ENCODE measurements at places on chromosomes 12 and 14. TPM values are rescaled to one million over a fixed set of nuclear protein-coding genes. Genes with fewer than 3 reads are reported as not detected.

Gene DDX23
- 62.3 TPM for total RNA-seq

- H3K27ac ChIP-seq, result peak overlapping the region; percentile 90
- no peaks in the 10 kb centered on the region for H3K36me3 ChIP-seq
- H3K27me3 ChIP-seq, result no peaks in the 10 kb centered on the region
- peaks cover 32% of the 10 kb centered on the region for H3K4me1 ChIP-seq
Measured at GRCh38 chr12:26122681-26123481, 2.0 kb downstream of the BHLHE41 start.

GRCh38 chr12:76480796-76481195 lies 78.8 kb downstream of the OSBPL8 start:
- H3K27ac ChIP-seq, result no peak overlapping the region
- H3K4me3 ChIP-seq, result no peak overlapping the region
- H3K36me3 ChIP-seq, result no peaks in the 10 kb centered on the region
- H3K4me1 ChIP-seq, result no peaks in the 10 kb centered on the region
- no peak for DNase-seq

DNA sequence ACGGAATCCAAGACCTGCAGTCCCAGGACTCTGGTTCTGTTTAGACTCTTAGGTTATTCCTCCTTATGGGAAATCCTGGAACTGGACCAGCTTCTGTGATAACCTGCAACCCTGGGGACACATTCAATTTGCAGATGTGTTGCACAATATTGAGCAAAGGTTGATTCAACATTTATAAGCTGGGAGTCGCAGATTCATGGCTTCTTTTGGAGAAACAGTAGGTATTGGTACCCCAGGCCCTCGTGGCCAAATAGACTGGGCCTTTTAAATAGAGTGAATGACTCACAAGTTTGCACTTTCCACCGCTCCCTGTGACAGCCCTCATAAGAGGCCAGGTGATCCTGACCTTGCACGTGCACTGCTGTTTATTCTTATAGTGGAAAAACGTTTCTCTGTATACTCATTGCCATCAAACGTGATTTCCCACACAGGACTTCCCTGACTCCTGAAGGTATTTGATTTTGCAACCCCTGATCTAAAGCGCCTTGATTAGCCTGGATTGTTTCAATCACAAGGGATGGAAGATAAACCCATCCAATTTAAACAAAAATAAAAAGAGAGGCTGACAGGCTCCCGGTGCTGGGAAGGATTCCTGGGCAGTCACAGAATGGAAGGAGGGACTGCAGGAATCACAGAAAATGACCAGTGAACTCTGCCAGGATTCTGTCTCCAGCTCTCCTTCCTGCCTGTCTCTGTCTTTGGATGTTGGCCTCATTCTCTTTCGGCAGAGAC lies 98.0 kb downstream of the VCPKMT start:
- H3K27ac ChIP-seq, result peak overlapping the region; percentile 53
- no peaks in the 10 kb centered on the region for H3K27me3 ChIP-seq
- H3K4me1 ChIP-seq, result peaks cover 14% of the 10 kb centered on the region
- no peak for DNase-seq
- H3K4me3 ChIP-seq, result no peak overlapping the region

DNA sequence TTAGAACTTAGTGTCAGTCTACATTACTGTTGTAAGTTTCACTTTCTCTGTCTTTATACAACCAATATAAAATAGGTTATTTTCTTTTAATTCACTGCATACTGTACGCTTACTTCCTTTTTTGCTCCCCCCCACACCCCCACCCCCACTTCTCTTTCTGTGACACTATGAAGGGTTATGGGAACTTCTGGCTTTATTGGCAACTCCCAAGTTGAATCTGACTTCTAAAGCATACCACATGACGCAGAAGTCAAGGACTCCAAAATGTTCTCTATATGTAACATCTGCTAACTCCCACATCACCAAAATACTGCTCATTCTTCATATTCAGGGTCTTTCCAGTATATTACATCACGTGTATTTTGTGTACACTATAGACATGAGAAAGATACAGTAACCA lies 81.2 kb upstream of the ATXN7L3B start:
- no peak overlapping the region for H3K4me3 ChIP-seq
- H3K36me3 ChIP-seq, result no peaks in the 10 kb centered on the region
- H3K4me1 ChIP-seq, result no peaks in the 10 kb centered on the region
- no peak overlapping the region for H3K27ac ChIP-seq
- no peak for DNase-seq

Gene ACSM4
- total RNA-seq, result not detected

GRCh38 chr14:85038526-85039352 lies 491.2 kb upstream of the FLRT2 start:
- H3K4me1 ChIP-seq, result no peaks in the 10 kb centered on the region
- no peaks in the 10 kb centered on the region for H3K27me3 ChIP-seq
- H3K27ac ChIP-seq, result no peak overlapping the region

DNA sequence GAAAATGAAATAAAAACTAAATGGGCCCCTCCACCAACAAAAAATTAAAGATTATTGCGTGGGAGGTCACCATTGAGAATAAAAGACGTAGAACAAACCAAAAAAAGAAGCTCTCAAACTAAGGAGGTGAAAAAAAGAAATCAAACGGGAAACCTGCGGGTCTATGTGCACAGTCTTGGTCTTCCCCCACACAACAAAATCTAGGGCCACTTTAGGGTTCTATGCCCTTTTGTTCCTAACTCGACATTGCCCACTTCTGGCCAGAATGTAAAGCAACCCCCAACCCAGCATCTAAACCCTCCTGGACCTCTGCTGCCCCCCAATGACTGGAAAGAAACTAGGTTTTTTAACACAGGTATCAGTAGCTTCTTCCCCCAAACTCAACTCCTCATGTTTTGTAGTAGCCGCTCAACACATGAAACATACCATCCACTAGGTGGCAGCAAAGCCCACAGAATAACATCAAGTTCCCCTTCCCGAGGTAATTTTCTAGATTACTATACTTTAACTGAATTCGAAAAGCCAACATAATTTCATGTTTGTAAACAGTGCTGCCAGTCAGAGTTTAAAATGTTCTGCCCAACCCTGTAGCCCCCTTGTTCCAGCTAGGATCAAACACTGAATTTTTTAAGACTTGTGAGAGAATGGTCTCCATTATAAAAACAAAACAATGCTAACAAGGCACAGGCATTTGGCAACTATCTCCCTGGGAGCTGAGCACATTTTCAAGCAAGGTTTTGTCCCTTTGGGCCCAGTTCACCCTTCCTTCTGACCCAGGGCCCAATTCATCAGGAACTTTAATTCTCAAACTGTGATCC lies 18.7 kb downstream of the DAD1 start:
- H3K27me3 ChIP-seq, result no peaks in the 10 kb centered on the region
- H3K27ac ChIP-seq, result peak overlapping the region; percentile 5
- H3K4me1 ChIP-seq, result peaks cover 34% of the 10 kb centered on the region
- peaks cover 3% of the 10 kb centered on the region for H3K36me3 ChIP-seq
- H3K4me3 ChIP-seq, result no peak overlapping the region

DNA sequence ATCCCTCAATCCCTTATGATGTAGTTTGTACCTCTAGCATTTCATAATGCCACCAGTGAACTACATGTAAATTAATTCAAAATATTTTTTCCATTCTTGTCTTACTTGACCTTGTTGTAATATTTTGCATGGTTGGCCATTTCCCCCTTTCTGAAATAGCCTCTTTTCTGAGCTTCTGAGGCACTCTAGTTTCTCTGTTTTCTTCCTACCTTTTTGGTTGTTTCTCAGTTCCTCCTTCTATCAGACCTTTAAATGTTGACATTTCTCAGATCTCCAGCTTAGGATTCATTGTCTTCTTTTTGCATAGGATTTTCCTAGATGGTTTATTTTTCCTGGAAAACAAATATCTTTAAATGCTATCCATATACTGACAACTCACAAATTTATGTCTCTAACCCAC lies 9.8 kb upstream of the RMST start:
- H3K27ac ChIP-seq, result no peak overlapping the region
- no peak for DNase-seq
- no peaks in the 10 kb centered on the region for H3K27me3 ChIP-seq

- no peak for DNase-seq
- H3K27me3 ChIP-seq, result no peaks in the 10 kb centered on the region
- no peaks in the 10 kb centered on the region for H3K4me1 ChIP-seq
- no peak overlapping the region for H3K4me3 ChIP-seq
Measured at GRCh38 chr12:86213012-86213411, 43.2 kb downstream of the MGAT4C start.

Gene ACTR10
- 41.2 TPM for total RNA-seq

GRCh38 chr14:70097576-70098249 lies 91.0 kb downstream of the SLC8A3 start:
- H3K27ac ChIP-seq, result peak overlapping the region; percentile 23
- no peak overlapping the region for H3K4me3 ChIP-seq
- no peaks in the 10 kb centered on the region for H3K27me3 ChIP-seq
- H3K4me1 ChIP-seq, result peaks cover 65% of the 10 kb centered on the region
- H3K36me3 ChIP-seq, result no peaks in the 10 kb centered on the region

- H3K36me3 ChIP-seq, result no peaks in the 10 kb centered on the region
- peaks cover 4% of the 10 kb centered on the region for H3K4me1 ChIP-seq
- no peak overlapping the region for H3K27ac ChIP-seq
- DNase-seq, result peak; percentile 86
Measured at GRCh38 chr12:109844983-109845823, 12.0 kb upstream of the TRPV4 start.

DNA sequence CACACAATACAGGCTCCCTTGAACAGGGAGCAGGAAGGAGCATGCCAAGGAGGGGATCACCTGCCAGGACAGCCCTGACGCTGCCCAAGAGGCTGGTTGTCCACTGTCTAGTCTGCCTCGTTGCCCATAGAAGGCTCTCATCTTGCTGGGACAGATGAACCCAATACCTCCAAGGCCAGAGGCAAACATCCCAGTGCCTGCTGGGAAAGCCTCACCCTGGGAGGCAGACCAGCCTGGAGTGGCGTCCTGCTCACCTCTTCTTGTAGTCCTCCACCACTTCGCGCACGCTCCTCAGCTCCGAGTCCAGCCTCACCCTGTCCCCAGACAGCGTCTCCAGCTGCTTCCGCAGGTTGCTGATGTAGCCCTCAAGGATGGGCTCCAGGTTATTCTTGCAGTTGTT lies 2.4 kb downstream of the KRT73 start:
- no peak overlapping the region for H3K27ac ChIP-seq
- H3K36me3 ChIP-seq, result no peaks in the 10 kb centered on the region
- no peaks in the 10 kb centered on the region for H3K4me1 ChIP-seq
- no peaks in the 10 kb centered on the region for H3K27me3 ChIP-seq
- H3K4me3 ChIP-seq, result no peak overlapping the region

Gene VWF
- total RNA-seq, result 136 TPM

Gene GPRC5D
- total RNA-seq, result not detected

Gene HIGD1C
- total RNA-seq, result not detected

- H3K27me3 ChIP-seq, result no peaks in the 10 kb centered on the region
- peaks cover 5% of the 10 kb centered on the region for H3K4me1 ChIP-seq
- H3K36me3 ChIP-seq, result peaks cover 3% of the 10 kb centered on the region
- H3K27ac ChIP-seq, result no peak overlapping the region
- H3K4me3 ChIP-seq, result no peak overlapping the region
- DNase-seq, result no peak
Measured at GRCh38 chr12:3061501-3062215, 15.5 kb upstream of the TSPAN9 start.

DNA sequence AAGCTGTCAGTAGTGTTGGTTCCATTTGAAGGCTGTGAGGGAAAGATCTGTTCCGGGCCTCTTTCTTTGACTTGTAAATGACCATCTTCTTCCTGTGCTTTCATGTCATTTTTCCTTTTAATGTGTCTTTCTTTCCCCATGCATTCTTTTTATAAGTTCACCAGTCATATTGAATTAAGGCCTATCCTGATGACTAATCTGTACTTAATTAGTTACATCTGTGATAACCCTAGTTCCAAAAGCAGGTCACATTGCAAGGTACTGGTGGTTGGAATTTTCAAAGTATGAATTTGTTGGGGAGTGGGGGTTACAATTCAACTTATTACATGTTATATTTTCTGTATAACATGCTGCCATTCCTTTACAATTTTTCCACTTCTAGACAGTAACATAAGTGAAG lies 1642.1 kb upstream of the FLRT2 start:
- no peak overlapping the region for H3K27ac ChIP-seq
- H3K36me3 ChIP-seq, result no peaks in the 10 kb centered on the region
- no peaks in the 10 kb centered on the region for H3K27me3 ChIP-seq
- no peak for DNase-seq
- no peak overlapping the region for H3K4me3 ChIP-seq

- DNase-seq, result peak; percentile 88
- H3K27me3 ChIP-seq, result no peaks in the 10 kb centered on the region
- peaks cover 9% of the 10 kb centered on the region for H3K4me1 ChIP-seq
- no peaks in the 10 kb centered on the region for H3K36me3 ChIP-seq
- peak overlapping the region; percentile 63 for H3K4me3 ChIP-seq
Measured at GRCh38 chr14:100317912-100318808, 5.0 kb upstream of the SLC25A47 start.

- H3K4me1 ChIP-seq, result peaks cover 87% of the 10 kb centered on the region
- DNase-seq, result no peak
- peaks cover 14% of the 10 kb centered on the region for H3K36me3 ChIP-seq
- H3K27ac ChIP-seq, result peak overlapping the region; percentile 100
- no peaks in the 10 kb centered on the region for H3K27me3 ChIP-seq
Measured at GRCh38 chr12:57840726-57841125, 5.8 kb downstream of the CTDSP2 start.

Gene SLC4A8
- total RNA-seq, result 0.16 TPM

DNA sequence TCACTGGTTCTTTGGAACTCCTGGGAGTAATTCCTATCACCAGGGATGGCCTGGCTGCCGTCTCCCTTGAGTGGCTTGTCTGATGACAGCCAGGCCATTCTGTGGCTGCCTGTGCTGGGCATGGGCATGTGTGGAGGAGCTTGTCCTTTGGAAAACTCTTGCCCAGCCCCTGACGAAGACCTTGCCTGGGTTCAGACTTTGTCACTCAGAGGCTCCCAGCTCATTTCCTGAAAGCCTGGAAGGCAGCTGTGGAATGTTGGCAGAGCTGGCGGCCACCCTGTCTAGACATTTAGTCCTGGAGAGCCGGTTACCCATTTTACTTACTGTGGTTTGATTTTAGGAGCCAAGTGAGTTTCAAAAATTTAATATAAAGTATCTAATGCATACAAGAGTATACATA lies 34.0 kb downstream of the TUNAR start:
- DNase-seq, result no peak
- no peaks in the 10 kb centered on the region for H3K27me3 ChIP-seq
- no peaks in the 10 kb centered on the region for H3K4me1 ChIP-seq
- no peak overlapping the region for H3K27ac ChIP-seq

DNA sequence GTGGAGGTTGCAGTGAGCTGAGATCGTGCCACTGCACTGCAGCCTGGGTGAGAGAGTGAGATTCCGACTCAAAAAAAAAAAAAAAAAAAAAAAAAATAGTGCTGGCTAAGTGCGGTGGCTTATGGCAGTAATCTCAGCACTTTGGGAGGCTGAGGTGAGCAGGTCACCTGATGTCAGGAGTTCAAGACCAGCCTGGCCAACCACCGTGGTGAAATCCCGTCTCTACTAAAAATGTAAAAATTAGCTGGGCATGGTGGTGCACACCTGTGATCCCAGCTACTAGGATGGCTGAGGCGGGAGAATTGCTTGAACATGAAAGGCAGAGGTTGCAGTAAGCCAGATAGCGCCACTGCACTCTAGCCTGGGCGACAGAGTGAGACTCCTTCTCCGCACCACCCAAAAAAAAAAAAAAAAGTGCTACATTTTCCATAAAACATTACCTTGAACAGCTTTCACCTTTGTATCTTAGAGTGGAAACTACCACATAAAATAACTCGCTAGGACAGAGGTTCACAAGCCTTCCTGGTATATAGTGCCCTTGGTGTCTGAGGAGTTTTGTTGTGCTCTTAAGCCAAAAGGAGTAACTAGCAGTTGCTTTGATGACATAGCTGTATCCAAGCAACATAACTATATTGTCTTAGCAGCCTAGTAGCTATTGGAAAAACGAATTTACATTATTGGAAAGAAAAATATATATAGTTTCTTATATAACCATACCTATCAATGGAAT lies 11.1 kb downstream of the PTGES3 start:
- no peaks in the 10 kb centered on the region for H3K27me3 ChIP-seq
- no peak for DNase-seq
- H3K36me3 ChIP-seq, result peaks cover 3% of the 10 kb centered on the region
- peaks cover 60% of the 10 kb centered on the region for H3K4me1 ChIP-seq
- no peak overlapping the region for H3K4me3 ChIP-seq
